Fibroblast of skin of right quadriceps (primary cell): ENCODE measurements at places on chromosomes 5 and 9.
A peak's percentile ranks its signal among the peaks of the same experiment; 100 is the strongest.

DNA sequence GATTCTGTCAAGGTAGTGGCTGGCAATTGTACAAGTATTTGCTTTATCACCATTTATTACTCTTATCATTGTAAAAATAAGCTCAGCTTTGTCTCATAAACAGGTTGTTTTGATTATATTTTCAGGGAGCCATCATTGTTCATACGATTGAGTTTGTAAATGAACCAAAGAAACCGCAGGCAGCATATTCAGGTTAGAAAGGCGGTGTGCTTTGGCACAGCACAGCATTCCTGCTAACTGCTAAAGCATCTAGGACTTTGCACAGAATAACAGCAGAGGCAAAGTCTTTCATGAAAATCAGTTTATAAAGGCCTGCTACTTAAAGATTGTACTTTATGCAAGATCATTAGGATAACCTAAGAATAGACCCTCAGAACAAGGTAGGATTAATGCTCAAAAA lies 281.5 kb upstream of the SLC24A2 start:
- DNase-seq, result no peak

DNA sequence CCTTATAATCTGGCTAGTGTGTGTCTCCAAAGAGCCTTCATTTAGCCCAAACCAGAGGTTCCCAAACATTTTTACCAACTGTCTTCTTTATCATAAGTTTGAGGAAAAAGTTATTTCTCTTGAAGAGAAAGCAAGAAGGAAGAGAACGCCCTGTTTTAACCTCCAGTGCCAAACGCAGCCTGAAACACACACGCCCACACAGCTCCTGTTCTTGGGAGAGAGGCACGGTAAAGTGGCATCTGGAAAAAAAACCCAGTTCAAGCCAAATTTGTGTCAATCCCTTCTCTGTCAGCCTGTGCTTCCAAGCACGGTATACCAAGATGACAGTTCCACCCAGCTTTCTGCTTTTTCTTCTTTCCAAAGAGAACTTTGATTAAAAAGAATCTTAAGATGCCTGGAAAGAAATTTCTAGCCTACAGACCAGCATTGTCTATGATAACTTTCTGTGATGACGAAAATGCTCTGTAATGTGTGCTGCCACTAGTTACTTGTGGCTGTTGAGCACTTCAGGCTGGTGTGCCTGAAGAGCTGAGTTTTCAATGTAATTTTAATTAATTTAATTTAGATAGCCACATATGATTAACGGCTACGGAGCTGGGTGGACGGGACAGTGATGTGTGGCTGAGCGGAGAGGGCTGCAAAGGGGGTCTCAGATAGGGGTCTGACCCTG lies 62.3 kb downstream of the ACER2 start:
- no peak for DNase-seq

- peak; percentile 64 for DNase-seq
Measured at GRCh38 chr5:170312666-170313065, 15.1 kb upstream of the LCP2 start.

DNA sequence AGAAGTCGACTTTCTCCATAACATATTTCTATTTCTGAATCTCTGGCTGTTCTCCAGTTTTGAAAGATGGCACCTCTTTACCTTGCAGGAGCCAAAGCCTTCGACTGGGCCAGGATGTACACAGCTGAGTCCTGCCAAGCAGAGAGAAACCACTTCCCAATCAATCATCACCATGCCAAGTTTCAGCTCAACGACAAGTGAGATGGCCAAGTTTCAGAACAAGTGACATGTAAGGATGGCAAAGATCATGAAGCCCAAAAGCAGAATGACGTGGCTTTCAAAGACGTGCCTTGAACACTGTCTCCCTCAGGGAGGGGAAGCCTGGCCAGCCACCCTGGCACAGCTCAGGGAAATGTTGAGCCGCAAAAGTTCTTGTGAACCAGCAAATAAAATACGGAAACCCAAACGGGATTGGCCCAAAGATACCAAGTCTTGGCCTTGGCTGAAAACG lies 17.7 kb downstream of the STK10 start:
- DNase-seq, result no peak

- no peak for DNase-seq
Measured at GRCh38 chr9:136052472-136052880, 42.6 kb downstream of the NACC2 start.

DNA sequence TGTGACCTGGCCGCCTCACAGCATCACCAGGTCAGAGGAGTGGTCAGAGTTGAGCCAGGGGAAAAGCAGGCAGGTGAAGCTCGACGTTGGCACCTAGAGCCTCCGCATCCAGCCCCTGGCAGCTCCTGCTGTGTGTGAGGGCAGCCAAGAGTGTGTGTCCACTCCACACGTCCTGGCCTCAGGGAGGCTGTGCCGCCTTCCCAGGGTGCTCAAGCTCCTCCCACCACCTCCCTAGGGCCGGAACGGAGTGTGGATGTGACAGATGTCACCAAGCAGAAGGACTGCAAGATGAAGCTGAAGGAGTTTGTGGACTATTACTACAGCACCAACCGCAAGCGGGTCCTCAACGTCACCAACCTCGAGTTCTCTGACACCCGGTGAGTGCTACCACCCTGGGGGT lies 72.5 kb downstream of the PHF2 start:
- DNase-seq, result no peak

DNA sequence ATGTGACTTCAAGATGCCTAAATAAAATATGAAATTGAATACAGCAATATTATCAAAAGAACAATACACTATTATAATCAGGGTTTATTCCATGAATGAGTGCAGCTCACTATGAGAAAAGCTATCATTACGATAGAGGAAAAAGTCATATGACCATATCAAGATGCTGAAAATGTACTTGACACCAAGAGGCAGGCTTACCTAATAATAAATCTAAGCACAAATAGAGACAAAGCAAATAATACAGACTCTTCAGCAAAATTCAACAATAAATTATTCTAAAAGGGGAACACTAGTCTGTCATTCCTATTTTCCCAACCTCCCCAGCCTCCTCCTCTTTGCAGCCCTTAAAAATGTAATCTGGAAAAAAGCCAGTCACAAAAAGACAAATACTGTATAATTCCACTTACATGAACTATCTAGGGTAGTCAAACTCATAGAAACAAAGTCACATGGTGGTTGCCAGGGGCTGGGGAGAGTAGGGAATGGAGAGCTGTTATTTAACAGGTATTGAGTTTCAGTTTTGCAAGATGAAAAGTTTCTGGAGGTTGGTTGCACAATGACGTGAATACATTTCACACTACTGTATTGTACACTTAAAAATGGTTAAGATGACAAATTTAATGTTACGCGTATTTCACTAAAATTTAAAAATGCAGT lies 148.4 kb downstream of the NFIB start:
- no peak for DNase-seq

DNA sequence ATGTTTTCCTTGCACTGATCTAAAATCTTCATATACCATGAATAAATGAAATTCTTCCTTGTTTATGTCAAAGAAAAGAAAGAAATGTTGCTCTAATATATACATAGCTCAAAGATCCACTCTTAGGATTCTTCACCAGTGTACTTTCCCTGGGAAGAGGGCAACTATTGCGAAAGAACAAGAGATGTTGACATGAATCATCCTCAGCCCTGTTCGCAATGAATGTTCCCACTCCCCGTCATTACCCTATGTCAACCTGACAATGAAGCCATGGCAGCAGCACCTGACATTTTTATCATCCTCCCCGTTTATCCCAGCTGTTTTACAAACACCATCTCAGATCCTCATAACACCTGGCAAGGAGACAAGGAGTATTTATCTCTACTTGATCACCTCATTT lies 409.1 kb upstream of the GRIA1 start:
- DNase-seq, result peak; percentile 6
